Stomach (tissue), 19 donors: ENCODE measurements at places on chromosomes 6 and 20. TPM values are rescaled to one million over a fixed set of nuclear protein-coding genes. Genes with fewer than 3 reads are reported as not detected.

The LGSN gene
- not detected for total RNA-seq

The FAM184A gene
- total RNA-seq, result not detected

The RIPOR3 gene
- 15.6 TPM for total RNA-seq

The ID4 gene
- total RNA-seq, result 5.3 TPM

The MAS1L gene
- not detected for total RNA-seq

The WASF1 gene
- total RNA-seq, result 0.58 TPM

The C6orf15 gene
- total RNA-seq, result not detected

The PNLDC1 gene
- 0.55 TPM for total RNA-seq

The LAMP5 gene
- not detected for total RNA-seq

The DACT2 gene
- 4.9 TPM for total RNA-seq

- no peak overlapping the region for H3K4me3 ChIP-seq
- peaks cover 6% of the 10 kb centered on the region for H3K4me1 ChIP-seq
Observed at GRCh38 chr20:47917549-47918070, 132.3 kb upstream of the SULF2 start.

DNA sequence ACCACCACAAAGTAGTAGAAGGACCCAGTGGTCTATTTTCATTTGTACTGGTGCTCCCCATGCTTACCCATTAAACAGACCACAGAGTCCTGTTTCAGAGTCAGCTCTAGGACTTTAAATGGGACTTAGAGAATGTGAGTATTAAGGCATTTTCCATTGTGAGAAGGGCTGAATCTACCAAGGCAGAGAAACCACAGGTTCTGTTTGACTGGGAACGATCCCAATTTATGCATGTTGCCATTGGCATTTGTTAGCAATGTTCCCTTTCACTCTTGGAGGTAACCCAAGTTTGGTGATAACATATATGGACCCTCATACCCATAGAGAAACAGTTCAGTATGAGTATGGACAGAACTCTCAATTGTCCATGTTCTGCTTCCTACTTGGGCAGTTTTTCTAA is 672.8 kb downstream of the KIF16B start:
- H3K27me3 ChIP-seq, result no peaks in the 10 kb centered on the region
- no peak overlapping the region for H3K4me3 ChIP-seq
- DNase-seq, result no peak

GRCh38 chr6:148530976-148531375 is 188.3 kb downstream of the SASH1 start:
- H3K4me1 ChIP-seq, result no peaks in the 10 kb centered on the region
- no peaks in the 10 kb centered on the region for H3K27me3 ChIP-seq
- H3K4me3 ChIP-seq, result no peak overlapping the region
- no peak overlapping the region for H3K27ac ChIP-seq
- no peak for DNase-seq

DNA sequence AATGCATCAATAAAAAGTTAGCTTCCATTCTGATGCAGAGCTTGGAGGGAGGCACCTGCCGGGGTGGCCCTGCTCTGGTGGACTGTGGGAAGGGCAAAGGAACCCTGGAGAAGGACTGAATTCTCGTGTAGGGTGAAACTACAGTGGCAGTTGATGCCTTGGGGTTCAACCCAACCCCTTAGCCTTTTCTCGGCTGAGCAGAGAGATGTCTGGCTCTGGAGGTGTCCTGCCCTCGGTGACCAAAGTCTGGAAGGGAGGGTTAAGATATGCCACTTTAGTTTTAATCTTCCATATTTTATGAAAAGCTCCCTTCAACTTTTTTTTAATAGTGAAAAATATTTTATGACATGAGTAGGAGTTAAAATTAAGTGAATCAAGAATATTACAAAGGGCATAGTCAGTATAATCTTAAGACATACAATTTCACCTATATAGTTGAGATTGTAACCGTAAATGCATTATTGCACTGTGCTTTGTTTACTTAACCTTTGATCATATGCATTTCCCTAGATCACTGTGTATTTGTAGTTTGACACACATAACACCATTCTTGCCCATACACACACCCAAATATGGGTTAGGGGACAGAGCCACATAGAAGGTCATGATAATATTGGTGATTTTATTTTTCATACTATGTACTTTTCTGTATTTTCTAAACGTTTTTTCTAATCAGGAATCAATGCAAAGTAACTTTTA is 179.6 kb downstream of the MCHR2 start:
- H3K4me3 ChIP-seq, result no peak overlapping the region
- peaks cover under 1% of the 10 kb centered on the region for H3K27me3 ChIP-seq
- H3K4me1 ChIP-seq, result no peaks in the 10 kb centered on the region
- no peak for DNase-seq
- no peaks in the 10 kb centered on the region for H3K36me3 ChIP-seq
- H3K27ac ChIP-seq, result no peak overlapping the region

GRCh38 chr6:39850736-39851297 is 58.6 kb downstream of the DAAM2 start:
- peak overlapping the region; percentile 24 for H3K27ac ChIP-seq
- DNase-seq, result no peak
- H3K27me3 ChIP-seq, result no peaks in the 10 kb centered on the region
- no peak overlapping the region for H3K4me3 ChIP-seq

DNA sequence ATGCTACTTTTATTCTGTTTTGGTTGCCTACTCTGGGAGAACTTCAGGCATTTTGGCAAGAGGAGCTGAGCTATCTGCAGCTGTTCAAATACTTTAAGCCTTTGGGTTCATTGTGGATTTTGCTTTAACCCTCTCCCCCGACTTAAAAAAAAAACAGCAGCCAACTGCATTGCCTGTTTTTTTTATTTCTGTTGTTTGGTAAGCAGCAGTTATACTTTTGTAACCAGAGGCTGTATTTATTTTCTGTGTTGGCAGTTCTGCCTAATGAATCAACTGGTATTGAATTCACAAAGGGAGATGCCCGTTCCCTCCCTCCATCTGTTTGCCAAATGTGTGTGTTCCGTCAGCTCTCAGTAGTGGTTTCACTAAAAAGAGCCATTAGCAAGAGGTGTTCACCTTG is 484.0 kb downstream of the UTRN start:
- H3K27ac ChIP-seq, result no peak overlapping the region
- no peaks in the 10 kb centered on the region for H3K4me1 ChIP-seq
- H3K4me3 ChIP-seq, result no peak overlapping the region
- H3K36me3 ChIP-seq, result peaks cover 21% of the 10 kb centered on the region
- H3K27me3 ChIP-seq, result no peaks in the 10 kb centered on the region
- peak; percentile 16 for DNase-seq

GRCh38 chr6:10406556-10406955 is 8.3 kb downstream of the TFAP2A start:
- H3K4me3 ChIP-seq, result no peak overlapping the region
- H3K36me3 ChIP-seq, result no peaks in the 10 kb centered on the region
- H3K27ac ChIP-seq, result no peak overlapping the region
- DNase-seq, result no peak
- H3K4me1 ChIP-seq, result peaks cover 13% of the 10 kb centered on the region

- no peak overlapping the region for H3K27ac ChIP-seq
- no peak for DNase-seq
Observed at GRCh38 chr20:32244150-32244823, 33.2 kb upstream of the KIF3B start.

DNA sequence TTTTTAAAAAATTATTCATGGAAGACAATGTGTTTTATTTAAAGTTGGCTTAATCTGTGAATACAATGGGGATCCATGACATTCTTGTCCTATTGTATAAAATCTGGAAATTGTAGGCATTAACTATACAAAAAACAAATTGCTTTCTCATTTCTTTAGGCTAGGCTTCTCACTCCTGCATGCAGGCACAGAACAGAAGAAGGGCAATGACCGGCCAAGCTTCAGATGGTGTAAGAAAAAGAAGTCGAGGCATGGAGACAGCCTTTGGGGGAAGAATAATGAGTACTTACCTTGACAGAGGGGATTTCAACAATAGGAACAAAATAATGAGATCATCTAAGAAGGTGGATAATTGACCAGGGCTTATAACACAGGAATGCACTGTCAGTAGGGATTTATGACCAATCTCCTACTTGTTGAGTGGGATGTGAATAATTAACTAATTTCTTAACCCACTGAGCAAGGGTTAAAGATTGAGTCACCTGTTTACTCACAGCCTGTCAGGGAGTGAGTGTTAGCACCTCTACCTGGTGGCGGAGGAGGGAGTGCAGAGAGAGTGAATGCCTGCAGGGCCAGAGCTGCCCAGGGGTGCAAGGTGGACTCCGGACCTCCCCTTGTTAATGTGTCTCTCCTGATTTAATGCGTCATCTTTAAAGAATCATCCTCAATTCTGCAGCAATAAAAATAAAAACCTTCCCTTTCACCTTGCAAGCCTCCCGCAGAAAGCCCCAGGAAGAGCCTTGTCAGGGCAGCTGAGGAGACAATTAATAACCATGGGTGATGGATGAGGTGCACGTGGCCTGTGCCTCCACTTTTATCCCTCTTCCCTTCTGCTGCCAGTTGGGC is 3.9 kb downstream of the SLC22A2 start:
- DNase-seq, result peak; percentile 84
- no peak overlapping the region for H3K27ac ChIP-seq
- H3K4me3 ChIP-seq, result no peak overlapping the region

DNA sequence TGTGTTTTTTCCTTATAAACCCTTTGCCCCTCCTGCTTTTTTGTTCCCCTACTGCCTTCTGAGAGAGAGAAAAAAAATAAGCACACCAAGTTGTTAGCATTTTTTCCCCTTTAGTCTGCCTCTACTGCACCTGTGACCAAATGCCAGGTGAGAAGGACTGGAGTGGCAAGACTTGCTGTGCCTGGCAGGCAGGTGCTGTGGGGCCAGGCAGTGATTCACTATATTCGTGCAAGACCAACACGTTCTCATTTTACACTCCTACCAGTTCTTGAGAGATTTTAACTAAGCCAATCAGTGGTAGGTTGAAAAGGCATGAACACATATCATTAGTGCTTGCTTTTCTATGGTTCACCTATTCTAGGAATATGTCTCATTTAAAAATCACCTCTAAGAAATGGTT is 109.7 kb downstream of the FIG4 start:
- H3K27ac ChIP-seq, result no peak overlapping the region
- no peak for DNase-seq
- no peaks in the 10 kb centered on the region for H3K4me1 ChIP-seq
- no peaks in the 10 kb centered on the region for H3K27me3 ChIP-seq
- peaks cover 25% of the 10 kb centered on the region for H3K36me3 ChIP-seq
- H3K4me3 ChIP-seq, result no peak overlapping the region

GRCh38 chr6:134123666-134124208 is 71.3 kb upstream of the SLC2A12 start:
- H3K36me3 ChIP-seq, result no peaks in the 10 kb centered on the region
- H3K4me1 ChIP-seq, result no peaks in the 10 kb centered on the region
- H3K4me3 ChIP-seq, result no peak overlapping the region
- no peaks in the 10 kb centered on the region for H3K27me3 ChIP-seq
- DNase-seq, result peak; percentile 74

DNA sequence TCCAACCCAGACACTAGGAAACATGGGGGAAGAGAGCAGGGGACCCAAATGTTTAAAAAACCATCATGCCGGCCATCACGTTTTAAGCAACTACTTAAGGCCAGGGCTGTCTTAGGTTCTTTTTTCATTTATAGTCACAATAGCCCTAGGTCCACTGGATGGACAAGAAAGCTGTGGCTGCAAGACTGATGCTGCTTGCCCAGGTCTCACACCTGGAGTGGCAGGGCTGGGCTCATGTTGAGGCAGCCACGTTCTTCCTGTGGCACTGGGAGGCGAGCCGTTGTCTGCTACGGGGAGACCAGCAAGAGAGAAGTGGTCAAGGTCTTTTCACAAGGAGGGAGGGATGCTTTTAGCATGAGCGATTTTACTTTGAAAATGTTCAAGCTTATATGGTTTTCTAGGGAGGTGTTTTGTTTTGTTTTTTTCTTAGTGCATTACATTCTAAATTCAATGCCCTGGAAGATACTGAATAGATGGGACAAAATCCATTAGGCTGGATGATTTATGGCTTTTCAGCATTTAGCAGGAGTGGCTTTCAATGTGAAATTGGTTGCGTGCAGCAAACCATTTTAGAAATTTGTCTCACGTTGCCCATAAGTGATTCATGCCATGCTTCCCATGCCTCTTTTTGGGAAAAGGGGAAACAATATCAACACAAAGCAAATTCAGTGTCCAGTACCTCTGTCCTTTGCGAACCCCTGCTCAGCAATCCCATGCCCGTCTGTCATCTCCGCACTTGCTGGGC is 106.6 kb upstream of the SNX9 start:
- H3K27ac ChIP-seq, result no peak overlapping the region
- no peaks in the 10 kb centered on the region for H3K36me3 ChIP-seq
- H3K27me3 ChIP-seq, result no peaks in the 10 kb centered on the region
- no peak overlapping the region for H3K4me3 ChIP-seq
- H3K4me1 ChIP-seq, result peaks cover 3% of the 10 kb centered on the region
